ENCODE measurements at places on chromosomes 4 and X.

DNA sequence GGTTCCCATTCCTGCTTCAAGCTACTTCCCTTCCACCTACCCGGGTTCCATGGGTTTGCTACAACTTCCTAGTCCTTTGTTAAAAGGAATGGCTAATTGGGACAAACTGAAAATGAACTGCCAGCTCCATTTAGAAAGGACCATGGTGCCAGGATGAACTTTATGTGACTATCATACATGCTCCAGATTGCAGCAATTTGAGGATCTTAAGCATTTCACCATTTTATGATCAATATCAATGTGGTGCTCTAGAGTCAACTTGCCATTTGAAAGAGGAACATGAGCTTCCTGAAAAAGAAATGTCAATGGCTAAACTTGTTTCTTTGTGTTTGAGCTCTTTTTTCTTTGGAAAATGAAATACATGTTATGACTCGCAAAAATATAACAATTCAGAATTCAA lies 92.7 kb upstream of the IL15 start:
- DNase-seq = no peak

- DNase-seq = no peak
These were observed 62.3 kb downstream of the UCHL1 start for GRCh38 chr4:41318839-41319530.

DNA sequence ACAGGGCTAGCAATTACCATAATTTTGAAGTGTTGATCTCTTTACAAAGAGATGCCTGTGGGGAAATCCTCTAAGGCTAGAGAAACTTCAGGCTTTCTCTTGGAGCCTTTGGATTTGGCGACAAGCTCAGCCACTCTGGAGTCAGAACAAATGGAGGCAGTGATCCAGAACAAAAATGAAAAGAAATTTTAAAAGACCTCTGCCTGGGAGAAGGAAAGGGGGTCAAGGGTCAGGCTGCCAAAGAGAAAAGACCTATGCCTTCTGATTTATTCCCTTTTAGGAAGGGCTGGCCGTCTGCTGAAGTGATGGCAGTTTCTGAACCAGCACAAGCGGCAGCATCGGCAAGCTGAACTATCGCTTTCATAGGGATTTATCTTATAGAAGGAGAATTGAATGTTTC lies 140.8 kb upstream of the SFRP2 start:
- DNase-seq = no peak

- no peak for DNase-seq
These were observed 208.1 kb upstream of the ARSJ start for GRCh38 chr4:114187592-114187991.

GRCh38 chr4:78551420-78552351 lies at the start of gene ANXA3:
Gene ANXA3, plus strand, starts transcription at chr4:78551770. Its CDS starts 2,704 bp downstream, at chr4:78554474.
- no peak for DNase-seq

DNA sequence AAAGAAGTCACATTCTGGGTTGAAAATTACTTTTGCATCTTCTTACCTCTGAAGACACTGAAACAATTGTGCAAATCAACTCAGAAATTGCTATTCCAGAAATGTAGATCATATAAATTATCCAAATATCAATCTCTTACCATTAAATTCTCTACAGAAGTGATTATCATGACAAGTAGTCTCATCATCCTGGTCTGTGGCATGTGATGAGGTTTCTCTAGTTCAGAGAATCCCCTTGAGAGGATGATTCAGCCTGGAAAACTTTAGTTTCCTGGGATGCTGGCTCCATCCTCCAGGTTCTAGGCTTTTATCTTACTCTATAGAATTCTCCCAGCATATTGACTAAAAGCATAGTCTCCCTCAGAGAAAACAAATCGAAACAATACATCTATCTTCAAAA lies 76.2 kb upstream of the S100G start:
- DNase-seq = no peak

DNA sequence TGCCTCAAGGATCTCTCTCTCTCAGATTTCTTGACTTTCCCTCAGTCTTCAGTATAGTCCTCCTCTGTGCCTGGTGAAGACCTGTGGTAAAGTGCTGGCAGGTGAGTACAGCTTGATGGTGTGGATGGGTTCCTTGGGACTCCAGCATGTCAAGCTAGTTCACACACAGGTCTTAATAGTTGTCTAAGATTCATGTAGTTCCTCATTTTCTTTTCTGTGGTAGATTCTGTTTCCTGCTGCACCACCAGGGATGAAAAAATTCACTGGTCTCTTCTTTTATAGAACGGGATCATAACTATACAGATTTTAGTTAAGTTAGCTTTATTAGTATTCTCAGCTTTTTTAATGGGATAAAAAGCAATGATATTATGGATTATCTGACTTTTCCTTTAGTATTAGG lies 32.5 kb upstream of the PAQR3 start:
- DNase-seq = no peak

GRCh38 chr4:26289401-26289800 lies 31.4 kb upstream of the RBPJ start:
- DNase-seq = peak; percentile 0

DNA sequence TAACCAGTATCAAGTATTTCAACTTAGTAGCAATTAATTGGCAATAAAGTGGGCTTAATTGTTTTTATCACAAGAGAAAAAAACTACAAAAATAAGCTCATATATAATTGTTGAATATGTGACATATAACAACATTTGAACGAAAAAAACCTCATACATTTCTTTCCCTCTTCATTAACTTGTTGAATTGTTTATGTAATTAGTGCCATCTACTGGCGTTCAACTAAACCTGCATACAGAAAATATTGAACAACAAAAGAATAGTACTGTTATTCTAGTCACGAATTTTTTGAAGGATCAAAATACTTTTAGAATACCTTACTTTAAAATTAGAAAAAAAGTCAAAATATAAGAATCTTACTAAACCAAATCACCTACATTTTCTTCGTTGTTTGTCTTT lies 586.5 kb upstream of the FTHL17 start:
- peak; percentile 0 for DNase-seq

DNA sequence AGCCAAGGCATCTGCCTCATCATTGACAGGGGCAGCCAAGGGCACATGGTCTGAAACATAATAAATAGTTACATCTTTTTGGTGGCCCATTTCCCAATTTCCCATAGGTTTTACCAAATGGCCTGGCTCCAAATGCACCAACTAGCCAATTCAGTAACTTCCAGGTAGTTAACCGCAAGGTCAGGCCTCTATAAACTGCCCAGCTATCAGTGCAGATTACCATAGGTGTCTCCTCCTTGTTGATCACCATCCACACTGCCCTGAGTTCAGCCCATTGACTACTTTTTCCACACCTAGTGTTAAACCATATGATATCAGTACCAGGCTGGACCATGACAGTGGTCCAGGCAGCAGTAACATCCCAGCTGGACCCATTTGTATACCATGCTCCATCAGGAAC lies 1145.1 kb upstream of the POU3F4 start:
- no peak for DNase-seq

DNA sequence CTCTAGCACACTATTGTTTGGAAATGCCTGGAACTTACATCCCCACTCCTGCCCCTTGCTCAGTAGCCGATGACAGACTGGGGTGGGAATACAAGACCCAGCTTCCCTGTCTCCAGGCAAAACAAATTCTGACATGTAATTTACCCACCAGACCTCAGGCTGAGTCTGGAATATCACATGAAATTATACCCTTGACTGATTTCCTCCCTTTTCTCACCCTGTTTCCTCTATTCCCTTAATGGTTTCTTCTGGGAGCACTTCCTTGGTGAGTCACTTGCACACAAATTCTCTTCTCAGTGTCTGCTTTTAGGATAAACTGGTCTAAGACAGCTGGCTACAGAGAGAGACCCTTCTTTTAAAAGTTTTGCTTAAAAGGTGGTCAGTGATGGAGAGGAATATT lies 65.8 kb upstream of the DIPK2B start:
- DNase-seq = no peak
